ENCODE measurements at places on chromosomes 2 and 18.

DNA sequence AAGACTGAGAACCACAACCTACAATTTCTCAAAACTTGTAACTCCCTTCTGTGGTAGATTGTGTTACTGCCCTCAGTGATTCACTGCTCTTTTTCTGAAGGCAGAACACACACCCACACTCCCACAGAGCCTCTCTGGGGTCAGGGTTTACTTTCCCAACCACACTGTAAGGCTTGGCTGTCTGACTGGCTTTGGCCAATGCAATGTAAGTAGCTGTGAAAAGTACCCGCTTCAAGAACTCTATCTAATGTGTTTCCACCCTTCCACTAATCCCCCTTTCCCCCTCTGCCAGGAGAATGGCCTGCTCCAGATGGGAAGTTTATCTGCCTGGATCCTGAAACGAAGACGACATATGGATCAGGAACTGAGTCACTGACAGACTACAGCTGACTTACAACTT lies 222.7 kb downstream of the CDH2 start:
- no peak for DNase-seq

DNA sequence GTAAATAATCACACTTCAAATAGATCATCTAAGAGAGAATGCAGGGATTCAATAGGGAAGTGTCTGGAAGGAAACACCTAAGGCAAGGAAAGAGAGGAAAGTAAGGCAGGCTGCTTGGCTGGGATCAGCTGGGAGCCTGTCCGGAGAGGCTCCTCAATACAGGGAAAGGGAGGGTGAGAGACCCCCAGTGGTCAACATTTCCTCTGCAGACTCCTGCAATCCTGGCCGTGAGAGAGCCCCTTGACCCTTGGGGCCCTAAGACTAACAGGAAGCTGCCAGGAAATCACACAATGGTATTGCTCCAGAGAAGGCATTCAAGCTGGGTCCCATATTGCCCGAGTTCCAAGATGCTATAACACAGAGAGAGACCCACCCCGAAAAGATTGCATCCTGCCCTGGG lies 549.4 kb downstream of the NYAP2 start:
- DNase-seq: no peak

DNA sequence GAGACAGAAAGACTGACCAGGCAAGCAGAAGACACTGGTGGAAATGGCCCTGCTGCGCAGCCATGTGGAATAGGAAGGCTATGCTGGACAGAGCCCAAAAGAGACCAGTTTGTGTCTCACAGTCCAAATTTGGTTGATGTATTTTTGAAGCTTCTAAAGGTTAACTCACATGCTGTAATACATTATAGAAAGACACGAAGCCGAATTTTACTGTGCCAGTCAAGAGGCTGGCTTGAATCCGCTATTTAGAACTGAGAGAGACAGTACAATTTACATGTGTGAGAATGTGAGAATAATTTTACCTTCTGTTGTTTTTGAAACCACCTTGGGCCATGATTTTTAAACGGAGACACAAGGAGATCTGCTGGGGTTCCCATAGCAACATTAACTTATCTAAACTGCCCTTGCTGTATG lies 113.6 kb downstream of the METTL8 start:
- DNase-seq: no peak

DNA sequence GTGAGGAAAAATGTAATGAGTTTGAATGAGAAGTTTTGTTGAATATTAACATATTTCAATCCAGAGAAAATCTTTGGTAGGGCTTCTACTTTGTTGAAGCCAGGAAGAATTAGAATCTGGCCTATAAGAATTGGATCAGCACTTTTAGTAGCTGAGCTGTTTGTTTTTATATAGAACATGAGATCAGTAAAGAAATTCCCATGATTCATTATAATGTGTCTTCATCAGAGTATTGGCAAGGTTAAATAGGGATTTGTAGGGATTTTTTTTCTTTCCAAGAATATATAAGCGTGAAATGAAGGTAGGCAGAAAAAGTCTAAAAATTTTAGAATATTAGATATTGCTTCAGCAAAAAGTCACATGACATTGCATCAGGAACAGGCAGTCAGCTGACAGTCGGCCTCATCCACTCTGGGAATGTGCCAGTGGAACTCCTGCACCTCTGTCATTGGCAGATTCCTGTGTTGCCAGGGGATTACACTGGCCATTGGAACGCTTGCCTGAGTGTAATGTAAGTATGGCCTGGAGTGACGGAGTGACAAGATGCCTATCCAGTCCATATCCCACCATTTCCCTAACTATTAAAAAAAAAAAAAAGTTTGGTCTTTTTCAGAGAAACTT lies 60.6 kb downstream of the SERTAD2 start:
- DNase-seq: no peak

GRCh38 chr18:9918016-9918680 lies 4.3 kb downstream of the VAPA start:
- no peak for DNase-seq

DNA sequence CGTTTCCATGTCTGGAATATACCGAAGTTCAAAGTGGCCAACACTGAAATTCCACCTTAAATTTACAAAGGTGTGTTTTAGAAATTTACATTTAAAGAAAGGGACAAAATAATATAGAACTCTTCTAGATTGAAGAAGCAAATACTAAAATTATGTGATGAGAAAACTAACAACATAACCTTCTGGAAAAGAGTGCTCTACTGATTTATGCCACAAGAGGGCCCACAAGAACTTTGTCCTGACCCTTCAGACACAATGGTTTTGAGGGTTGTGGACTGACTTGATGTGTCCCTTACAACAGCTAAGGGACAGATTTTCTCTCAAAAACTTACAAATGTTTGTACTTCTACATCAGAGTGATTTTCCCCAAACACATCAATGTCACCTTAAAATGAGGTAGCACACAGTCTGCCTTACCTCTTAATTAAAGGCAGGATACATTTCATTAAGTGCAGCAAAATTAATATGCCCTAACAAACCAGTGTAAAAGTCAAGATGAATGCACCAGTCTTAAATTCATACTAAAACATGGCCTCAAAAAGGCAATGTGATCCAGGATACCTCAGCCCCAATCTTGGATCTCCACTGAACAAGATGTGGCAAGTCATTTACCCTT lies 36.2 kb downstream of the EIF2AK3 start:
- DNase-seq: peak; percentile 26

DNA sequence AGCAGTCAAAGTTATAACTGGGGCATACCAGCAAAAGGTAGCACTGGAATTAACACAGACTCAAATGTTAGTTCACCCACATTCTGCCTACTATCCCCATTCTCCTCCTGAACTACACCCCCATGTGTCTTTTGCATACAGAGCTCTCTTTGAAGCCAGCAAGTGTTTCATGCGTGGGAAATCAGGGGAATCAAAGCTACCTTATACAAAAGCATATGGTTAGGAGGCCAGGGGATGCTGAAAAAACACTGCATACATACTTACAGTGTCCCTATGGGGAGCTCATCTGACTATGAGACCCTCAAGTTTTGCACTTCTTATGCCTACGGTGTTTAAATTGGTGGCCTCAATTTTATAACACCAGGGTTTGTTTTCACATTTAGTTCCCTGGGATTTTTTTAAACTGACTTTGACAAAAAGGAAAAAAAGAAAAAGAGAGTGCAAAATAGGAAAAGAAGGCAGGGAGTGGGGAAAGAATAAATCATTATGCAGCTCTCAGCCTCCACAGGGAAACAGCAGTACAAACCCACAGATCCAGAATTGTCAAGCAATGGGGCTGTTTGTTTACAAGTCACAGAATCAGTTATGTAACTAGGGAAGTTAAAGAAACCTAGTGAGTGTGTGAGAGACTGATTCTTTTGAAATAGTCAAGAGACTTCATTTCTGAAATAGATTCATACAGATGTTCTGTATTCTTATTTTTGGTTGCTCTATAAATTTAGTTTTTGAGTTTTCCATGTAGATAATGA lies 20.1 kb upstream of the PPP3R1 start:
- no peak for DNase-seq
